EL (cell line): ENCODE measurements at places on chromosomes 7 and 10.
A peak's percentile ranks its signal among the peaks of the same experiment; 100 is the strongest.

DNA sequence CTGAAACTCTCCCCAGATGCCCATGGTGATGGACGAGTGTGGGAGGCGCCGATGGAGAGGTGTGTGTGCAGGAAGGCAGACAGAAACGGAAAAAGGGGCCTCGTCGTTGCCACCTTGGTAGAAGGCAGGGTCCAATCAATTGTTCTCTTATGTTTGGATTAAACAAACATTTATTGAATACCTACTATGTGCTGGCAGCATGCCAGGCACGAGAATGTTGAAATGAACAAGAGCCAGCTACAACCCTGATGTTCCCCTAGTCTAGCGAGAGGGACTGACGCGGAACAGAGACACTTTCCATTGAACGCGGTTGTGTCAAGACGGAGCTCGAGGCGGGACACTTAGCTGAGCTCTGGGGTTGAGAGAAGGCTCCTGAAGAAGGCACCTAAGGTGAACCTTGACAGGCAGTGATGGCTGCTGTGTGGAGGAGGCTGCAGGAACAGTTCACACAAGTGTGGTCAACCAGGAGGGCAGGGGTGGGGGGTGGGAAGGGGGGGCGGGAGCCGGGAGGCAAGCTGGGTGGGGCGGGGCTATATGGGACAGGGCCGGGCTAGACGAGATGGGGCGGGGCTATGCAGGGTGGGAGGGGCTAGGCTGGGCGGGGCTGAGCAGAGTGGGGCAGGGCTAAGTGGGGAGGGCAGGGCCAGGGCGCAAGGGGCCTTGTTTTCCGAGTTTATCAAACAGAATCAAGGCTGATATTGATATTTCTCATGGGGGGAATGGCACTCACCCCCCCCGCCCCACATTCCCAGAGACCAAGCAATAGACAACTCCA lies 181.0 kb downstream of the GATA3 start:
- no peak for DNase-seq

GRCh38 chr7:24299192-24299591 lies 15.2 kb downstream of the NPY start:
- no peak for DNase-seq

DNA sequence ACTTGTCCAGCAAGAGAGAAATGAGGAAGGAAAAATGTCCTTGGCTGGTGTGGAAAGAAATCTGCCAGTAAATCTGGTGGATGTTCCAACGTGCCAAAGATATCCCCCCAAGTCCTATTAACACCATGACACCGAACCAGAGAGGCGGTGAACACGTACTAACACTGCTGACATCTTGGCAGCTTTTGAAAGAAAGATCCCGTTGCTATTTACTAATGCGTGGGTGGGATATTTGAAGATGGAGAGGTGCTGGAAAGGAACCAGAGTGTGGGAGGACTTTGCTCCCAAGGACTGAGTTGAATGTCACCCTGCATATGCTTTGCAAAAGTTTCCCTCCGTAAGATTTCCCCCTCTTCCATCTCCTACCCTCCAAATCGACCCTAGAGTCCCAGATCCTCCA lies 7.9 kb downstream of the CCDC3 start:
- no peak for DNase-seq

GRCh38 chr7:96669812-96670211 lies 39.8 kb downstream of the SEM1 start:
- no peak for DNase-seq

GRCh38 chr7:84113906-84114850 lies 80.4 kb downstream of the SEMA3A start:
- no peak for DNase-seq

DNA sequence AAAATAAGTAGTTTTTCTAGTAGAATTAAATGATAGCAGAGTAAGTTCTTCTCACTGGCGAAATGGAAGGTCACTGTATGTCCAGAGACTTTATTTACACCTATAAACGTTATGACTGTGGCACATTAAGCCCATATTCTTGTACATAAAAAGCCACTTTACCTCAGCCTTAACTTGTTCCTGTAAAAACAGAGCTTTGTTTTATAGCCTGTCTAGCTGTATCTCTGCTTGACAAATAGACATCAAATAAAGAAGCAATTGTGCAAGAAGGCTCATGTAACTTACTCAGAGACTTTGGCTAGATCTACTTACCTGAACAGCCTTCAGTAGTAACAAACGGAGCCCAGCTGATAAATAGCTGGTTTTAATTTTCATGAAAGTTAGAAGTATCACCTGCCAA lies 324.1 kb upstream of the BMPER start:
- no peak for DNase-seq

GRCh38 chr10:130727766-130728490 lies 583.6 kb downstream of the TCERG1L start:
- no peak for DNase-seq

- DNase-seq, result no peak
Observed at GRCh38 chr7:18806177-18806576, 310.6 kb downstream of the HDAC9 start.

GRCh38 chr7:45343746-45344145 lies 186.2 kb downstream of the RAMP3 start:
- DNase-seq, result no peak

DNA sequence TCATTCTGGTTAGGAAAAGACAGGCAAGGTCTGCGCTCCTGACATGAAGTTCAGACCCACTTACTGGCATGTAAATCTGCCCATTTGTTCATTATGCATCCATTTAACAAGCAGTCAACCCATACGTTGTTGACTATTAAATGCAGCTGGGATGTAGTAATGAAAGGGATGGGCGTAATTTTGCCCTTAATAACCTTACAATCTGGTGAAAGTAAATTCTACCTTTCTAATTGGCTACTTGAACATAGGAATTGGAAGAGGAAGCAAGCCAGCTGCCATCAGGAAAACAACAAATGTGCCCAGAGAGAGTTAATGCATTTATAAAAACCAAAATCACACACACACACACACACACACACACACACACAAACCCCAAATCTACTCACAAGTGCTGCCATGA lies 170.2 kb upstream of the PITRM1 start:
- no peak for DNase-seq

- DNase-seq, result peak; percentile 66
Observed at GRCh38 chr10:80501913-80502521, 35.7 kb upstream of the SH2D4B start.

GRCh38 chr7:76412249-76412648 lies 2.8 kb upstream of the SSC4D start:
- no peak for DNase-seq

DNA sequence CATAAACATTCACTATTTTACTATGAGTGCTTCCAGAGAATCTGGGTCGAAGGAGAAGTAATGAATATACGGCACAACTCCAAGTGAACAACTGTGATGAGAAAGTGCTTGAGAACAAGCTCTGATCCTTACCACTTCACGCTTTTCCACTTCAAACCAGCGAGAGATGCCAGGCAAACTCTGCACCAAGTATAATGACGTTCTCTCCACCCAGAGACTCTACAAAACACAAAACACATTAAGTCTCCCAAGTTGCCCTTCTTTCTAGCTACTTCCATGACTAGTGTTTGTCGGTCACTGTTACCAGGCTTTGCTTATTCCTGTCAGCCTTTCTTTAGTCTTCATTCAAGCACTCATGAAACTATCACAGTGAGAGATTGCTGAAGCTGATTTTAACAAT lies 193.1 kb upstream of the IMMP2L start:
- DNase-seq, result no peak

GRCh38 chr7:93964813-93965212 lies 39.3 kb downstream of the BET1 start:
- no peak for DNase-seq

- no peak for DNase-seq
Observed at GRCh38 chr10:110829721-110830410, 41.9 kb upstream of the PDCD4 start.

GRCh38 chr7:371119-371778 lies 81.3 kb downstream of the FOXL3 start:
- no peak for DNase-seq

- DNase-seq, result no peak
Observed at GRCh38 chr7:156082048-156083040, 270.1 kb upstream of the SHH start.

DNA sequence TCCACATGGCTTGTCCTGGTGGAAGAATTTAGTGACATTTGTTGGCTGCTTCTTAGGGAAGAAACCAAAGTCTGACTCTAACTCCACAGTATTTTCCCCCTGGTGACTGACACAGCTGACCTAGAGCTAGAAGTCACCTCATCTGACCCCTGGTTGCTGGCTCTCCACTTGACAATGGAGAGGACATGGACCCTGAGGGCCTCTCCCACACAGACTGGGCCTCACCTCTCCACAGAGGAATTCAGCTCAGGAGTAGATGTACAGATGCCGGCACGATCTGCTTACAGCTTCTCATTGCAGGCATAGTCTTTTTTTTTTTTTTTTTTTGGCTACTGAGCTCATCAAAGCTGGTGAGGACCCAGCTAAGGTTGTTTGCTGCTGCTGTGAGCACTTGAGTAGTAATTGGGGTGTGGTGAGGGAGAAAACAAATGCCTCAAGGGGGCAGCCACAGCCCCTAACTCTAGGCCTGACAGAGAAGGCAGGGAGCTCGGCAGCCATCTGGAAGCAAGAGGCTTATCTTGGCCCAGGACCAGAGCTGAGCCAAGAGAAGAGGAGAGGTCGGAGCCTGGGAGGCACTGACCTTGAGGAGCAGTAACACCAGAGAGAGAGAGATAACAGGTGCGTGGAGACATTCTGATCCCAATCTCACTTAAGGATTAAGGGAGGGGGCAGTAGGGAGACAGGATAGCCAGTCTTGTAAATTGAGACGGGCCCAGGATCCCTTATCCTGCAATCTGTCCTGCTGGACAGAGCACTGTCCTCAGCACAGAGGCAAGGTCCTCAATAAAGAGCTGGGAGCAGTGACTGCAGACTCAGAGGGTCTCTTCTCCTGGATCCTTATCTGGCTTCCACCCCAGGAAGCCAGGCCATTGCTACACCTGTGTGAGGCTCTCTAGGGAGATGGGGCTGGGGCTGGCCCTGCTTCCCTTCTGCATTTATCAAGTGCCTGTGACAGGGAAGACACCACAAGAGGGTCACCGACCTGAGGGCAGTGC lies 9.4 kb downstream of the PRSS58 start:
- DNase-seq, result no peak

- DNase-seq, result no peak
Observed at GRCh38 chr10:122014652-122015248, 25.8 kb downstream of the TACC2 start.

- DNase-seq, result no peak
Observed at GRCh38 chr7:68324621-68325020, 1273.7 kb upstream of the AUTS2 start.

GRCh38 chr7:65233409-65234034 lies 140.1 kb upstream of the ZNF92 start:
- peak; percentile 12 for DNase-seq

DNA sequence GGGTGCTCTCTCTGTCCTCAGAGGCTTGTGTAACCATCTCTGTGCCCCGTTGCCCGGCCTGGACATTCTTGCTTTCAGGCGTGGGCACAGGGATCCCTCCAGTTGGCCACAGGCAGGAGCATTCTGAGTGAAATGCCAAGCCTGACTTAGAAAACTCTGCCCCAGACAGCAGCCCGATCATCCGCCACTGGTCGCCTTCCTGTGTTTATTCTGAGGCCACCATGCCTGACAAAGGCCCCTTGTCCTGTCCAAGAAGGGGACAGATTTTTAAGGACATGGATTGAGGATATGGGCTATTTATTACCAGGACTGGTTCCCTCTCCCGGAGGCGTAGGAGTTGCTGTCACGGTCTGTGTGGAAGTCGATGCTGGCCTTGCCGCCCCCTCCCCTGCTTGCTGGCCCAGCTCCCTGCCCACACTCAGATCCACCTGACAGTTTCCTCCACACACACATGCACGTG lies 54.3 kb downstream of the SPOCK2 start:
- DNase-seq, result no peak

DNA sequence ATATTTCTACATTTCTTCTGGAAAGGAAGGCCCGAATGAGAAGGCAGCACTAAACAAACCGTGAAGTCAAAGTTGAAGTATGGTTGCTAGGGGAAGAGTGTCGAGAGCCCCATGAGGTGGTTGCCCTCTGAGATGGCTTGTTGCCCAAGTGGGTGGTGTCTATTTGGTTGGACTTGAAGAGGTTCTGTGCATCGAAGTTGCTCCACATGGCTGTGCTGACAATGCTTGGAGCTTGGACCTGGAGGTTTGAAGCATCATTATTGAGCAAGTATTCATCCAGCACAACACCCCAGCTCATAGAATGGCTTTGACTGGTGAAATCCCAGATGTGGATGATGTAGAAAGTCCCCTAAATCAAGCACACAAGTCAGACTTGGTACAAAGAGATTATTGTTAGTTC lies 165.2 kb upstream of the CDCA7L start:
- DNase-seq, result no peak

DNA sequence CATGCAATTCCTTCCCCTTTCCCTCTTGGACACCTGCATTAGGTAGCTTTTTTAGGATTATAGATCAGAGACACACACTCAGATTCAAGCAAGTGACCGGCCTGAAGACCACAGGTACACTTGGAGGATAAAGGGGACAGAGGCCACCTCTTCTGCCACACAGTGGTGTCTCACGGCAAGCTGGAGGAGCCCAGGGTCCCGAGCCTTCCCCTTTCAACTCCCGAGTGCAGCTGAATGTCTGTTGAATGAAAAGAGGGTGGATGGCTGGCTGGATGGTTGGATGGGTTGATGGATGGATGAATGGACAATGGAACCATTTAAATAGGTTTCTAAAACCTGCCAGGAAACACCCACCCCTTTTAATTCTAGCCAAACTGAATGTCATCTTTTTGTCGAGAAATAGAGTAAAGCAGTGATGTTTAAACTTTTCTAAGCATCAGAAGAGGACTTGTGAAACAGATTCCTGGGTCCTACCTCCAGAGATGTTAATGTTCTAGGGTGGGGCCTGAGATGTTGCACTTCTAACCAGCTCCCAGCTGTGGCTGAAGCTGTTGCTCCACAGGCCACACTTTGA lies 49.2 kb upstream of the ZMIZ1 start:
- no peak for DNase-seq

DNA sequence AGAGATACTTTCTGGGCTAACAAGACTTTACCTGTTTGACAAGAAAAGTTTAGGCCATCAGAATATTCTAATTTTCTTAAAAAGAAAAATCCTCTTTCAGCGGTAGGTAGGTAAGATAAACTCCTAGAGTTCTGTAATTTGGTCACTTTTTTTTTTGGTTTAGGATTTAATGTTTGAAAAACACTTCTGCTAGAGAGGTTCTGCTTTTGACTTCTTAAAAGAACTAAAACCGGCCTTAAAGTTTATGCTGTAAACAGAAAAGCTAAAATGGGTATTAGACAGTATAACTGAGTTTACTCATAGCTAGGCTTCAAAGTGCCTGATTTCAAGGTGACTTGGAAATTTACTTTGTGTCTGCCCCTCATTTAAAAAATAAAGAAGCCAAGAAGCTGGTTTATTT lies 21.7 kb upstream of the KMT2E start:
- no peak for DNase-seq

GRCh38 chr7:151185762-151186639 lies 1.0 kb downstream of the ASB10 start:
- no peak for DNase-seq

GRCh38 chr7:115340828-115341227 lies 418.9 kb downstream of the MDFIC start:
- DNase-seq, result peak; percentile 78
